ENCODE measurements at places on chromosomes 13 and 19.

GRCh38 chr19:49150106-49150943 lies 4.9 kb downstream of the HRC start:
- peak; percentile 82 for DNase-seq

DNA sequence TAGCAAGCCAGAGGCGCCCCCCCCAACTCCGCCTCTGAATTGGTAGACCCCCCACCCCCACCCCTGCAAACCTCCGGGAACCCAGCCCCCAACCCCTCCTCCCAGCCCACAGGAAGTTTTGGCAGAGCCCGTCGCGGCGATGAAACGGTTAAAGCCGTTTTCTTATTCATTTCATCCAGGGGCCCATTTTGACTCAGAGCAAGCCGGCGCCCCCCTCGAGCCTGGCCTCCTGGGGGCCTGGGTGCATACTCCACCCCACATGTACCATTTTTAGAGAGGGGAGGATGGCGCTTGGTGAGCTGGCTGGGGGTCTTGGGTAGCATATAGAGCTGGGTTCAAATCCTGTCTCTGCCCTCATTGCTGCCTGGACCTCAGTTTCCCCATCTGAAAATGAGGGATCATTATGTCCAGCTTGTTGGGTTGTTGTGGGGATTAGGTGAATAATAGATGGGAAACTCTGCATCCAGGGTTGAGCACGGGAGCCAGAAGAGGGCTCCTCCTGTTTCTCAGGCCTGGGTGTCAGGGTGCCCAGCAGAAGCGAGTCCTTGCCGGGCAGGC lies 7.9 kb upstream of the JUNB start:
- no peak for DNase-seq

- DNase-seq: no peak
Observed at GRCh38 chr19:41223431-41224234, 4.6 kb downstream of the AXL start.

GRCh38 chr19:3520166-3521103 lies 14.3 kb downstream of the FZR1 start:
- DNase-seq: no peak

GRCh38 chr13:94416454-94417080 lies 62.9 kb downstream of the DCT start:
- DNase-seq: peak; percentile 15

GRCh38 chr13:76715075-76715474 lies 171.1 kb downstream of the KCTD12 start:
- no peak for DNase-seq

DNA sequence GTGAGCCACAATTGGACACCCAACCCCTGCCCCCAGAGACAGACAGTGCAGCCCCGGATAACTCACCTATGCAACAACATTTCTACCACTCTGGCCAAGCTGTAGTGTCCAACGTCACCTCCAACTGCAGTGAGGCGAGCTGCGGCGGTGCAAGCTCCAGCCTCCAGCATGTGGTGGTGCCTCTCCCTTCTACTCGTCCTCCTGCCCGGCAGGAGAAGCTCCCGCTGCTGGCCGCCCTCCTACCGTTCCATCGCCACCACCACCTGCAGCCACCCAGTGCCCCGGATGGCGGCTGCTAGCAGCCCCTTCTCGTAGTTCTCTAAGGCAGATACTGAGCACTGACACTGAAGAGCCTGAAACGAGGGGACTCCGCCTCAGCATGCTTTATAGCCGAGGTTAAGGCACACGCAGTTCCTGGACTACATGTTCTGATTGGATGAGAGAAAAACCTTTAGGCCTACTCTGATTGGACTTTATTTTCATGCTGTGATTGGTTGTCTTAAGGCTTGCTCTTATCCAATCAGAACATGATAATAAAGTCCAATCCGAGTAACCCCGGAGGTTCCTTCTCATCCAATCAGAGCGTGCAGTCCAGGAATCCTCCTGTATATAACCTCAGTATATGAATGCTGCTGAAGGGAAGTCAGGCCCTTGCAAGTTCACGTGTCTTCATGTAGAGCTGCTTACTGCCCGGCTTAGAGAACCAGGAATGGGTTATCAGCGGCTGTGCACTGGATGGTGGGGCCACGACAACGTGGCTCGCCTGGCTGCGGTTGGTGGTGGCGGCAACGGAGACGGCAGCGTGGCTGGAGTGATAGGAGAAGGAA lies 63.5 kb downstream of the TUBA3C start:
- no peak for DNase-seq

DNA sequence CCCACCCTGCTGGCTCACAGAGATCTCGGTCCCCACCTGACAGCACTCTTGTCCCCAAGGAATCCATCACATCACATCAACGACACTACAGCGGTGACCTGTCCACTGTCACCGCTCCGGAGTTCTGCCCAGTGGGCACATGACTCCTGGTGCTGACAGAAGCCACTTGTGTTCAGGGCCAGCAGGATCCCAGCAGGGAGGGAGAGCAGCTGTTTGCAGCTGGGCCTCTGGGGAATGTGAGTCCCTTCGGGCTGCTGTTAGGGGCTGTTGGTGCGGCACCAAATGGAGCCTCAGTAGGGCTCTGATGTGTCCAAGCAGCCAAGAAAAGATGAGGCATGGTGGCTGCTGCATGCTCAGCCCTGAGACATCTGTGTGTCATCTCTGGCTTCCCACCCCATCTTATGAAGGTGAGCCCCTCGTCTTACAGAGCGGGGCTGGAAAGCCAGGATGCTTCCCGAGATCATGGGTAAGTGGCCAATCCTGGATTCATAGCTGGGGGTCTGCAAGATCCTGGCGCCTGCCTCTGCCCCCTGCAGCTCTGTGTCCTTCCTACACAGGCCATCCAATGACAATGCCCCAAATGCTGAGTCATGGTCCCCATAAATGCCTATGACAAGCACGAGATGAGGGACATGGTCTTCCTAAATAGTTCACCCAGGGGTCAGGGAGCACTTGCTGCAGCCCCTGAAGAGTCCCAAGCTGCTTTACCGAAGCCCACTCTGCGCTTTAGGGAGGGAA lies 56.0 kb downstream of the F2RL3 start:
- no peak for DNase-seq

DNA sequence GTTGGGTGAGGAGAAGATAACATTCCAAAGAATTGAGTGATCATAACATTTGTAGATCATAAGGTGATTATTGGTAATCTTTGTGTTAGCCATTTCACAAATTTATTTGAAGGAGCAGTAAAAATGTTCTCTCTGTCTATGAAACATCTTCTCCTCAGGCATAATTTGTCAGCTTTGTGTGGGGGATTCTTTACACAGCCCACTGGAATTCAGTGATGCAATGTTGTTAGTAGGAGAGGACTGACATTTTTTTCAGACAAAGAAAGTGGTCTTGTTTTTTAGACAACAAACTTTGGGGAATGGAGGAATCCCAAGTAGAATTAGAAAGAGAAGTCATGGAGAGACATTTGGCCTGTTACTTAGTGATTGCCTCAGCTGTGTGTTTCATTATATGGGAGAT lies 100.3 kb downstream of the ITGBL1 start:
- DNase-seq: no peak

GRCh38 chr19:29271911-29272310 lies 59.0 kb upstream of the UQCRFS1 start:
- no peak for DNase-seq

GRCh38 chr19:3095441-3096191 lies 1.5 kb downstream of the GNA11 start:
- no peak for DNase-seq

DNA sequence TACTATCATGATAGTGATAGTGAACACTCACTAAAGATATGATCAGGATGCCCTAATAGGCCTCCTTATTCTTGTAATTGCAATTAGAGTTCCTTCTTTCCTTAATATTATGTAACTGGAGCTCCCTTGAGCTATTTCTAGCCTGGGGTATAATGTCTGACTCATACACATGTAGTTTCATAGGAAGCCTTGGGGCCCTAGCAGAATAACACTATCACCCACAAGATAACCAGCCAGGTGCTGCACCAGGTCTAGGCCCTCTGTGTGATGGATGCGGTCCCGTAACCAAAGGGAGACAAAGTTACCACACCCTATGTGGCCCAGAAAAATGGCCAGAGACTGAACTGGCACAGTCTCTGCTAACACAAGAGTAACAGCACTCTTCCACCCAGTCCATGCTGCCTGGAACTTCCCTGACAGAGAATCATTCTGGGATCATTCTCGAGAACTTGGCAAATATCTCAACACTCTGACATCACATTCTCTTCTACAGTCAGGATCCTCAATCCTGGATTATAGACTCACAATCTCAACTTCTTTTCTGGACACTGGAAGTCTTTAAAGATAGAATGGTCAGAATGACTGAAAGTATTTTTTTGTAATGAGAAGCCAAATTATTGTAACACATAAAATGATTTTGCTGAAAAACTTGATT lies 32.6 kb upstream of the IGFL4 start:
- no peak for DNase-seq

- no peak for DNase-seq
Observed at GRCh38 chr13:112702986-112703379, 13.1 kb downstream of the ATP11A start.
